CD4-positive, alpha-beta T cell treated with Interleukin-12 subunit alpha and Interleukin-12 subunit beta, for 1 hour (primary cell): ENCODE measurements at places on chromosomes 4 and X.

DNA sequence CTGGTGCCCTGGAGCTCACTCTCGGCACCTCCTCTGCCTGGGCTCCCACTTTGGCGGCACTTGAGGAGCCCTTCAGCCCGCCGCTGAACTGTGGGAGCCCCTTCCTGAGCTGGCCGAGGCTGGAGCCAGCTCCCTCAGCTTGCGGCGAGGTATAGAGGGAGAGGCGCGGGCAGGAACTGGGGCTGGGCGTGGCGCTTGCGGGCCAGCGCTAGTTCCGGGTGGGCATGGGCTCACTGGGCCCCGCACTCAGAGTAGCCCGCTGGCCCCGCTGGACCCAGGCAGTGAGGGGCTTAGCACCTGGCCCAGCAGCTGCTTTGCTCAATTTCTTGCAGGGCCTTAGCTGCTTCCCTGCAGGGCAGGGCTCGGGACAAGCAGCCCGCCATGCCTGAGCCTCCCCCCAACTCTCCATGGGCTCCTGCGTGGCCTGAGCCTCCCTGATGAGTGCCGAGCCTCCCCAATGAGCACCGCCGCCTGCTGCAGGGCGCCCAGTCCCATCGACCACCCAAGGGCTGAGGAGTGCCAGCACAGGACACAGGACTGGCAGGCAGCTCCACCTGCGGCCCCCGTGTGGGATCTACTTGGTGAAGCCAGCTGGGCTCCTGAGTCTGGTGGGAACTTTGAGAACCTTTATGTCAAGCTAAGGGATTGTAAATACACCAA, 26.7 kb upstream of the FAM90A26 start:
- no peak for DNase-seq

- no peak for DNase-seq
Observed at GRCh38 chrX:78603908-78604307, 55.2 kb downstream of the RTL3 start.

DNA sequence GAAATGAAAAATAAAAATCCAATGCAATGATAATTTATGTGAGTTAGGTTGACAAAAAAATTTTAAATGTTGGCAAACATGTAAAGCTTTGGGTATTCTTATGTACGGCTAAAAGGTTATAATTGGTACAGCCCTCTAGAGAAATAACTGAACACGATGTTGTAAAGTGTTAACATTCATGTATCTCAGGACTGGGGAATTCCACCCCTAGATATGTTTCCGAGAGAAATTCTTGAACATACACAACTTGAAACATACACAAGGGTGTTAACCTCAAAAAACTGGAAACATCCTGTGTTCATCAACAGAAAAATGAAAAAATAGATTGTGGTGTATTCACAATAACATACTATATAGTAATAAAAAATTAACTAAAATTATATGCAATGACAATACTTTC, 91.8 kb downstream of the CHM start:
- no peak for DNase-seq

DNA sequence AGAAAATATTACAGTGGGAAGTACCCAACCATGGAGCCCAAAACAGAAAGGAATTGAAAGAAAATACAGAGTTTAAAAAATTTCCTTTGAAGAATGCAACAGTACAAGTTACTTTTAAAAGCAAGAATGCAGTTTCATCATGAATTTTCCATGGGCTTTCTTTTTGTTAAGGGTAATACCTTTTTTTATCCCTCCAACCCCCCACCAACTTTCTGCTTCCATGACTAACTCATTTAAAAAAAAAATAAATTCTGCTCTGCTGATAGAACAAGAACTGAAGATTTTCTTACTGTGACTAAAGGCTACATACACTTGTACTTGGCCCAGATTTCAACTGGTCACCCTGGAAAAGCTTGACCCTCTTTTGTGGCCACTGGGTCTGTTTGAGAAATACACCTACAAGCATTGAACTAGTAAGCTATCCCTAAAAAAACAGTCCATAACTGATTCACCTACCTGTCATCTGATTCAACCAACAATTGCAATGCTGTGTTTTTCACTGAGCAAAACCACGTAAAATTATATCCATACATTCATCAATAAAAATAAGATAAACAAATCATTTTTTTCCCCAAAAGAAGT, 214.2 kb downstream of the NSUN7 start:
- no peak for DNase-seq

DNA sequence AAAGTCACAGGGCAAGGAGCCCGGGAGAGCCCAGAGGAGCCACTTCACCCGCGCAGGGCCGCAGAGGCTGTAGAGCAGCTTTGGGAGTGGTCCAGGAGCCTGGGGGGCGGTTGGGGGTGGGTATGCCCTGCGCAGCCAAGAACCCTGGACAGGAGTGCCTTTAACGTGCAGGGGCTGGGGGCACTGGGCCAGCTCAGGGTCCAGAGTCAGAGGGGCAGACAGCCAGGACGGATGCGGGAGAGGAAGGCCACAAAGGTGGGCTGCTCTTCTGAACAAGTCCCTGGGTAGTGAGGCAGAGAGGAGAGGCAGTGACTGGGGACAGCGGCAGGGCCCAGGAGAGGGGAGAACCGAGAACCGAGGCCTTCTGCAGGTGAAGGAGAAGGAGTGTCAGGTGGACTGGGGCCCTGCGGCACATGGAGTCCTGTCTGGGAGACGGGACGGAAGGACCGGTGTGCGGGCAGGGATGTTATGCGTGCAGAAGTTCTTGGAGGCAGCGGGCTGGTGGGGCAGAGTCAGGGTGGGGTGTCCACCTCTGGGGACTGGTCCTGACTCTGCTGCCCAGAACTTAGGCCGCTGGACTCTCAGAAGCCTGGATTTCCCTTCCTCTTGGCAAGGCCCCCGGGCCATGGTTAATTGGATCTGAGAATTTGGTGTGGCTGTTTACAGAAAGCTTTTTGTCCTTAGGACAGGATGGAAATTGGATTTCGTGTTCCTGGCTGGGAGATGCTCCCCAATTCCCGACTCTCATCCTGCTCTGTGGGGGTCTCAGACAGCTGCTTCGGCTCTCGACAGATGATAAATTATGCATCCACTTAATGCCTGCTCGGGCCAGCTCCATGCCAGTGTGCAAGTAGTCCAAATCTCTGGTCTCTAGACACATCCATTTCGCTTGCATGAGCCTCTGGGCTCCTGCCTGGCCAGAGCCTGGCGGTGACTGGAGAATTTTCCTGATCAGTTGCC, 31.9 kb downstream of the ADRA2C start:
- DNase-seq: no peak

GRCh38 chr4:41541687-41542094, 3.7 kb downstream of the LIMCH1 start:
- DNase-seq: no peak

- DNase-seq: no peak
Observed at GRCh38 chr4:116598980-116599789, 486.2 kb downstream of the TRAM1L1 start.

- no peak for DNase-seq
Observed at GRCh38 chr4:186216465-186217024, 10.8 kb upstream of the KLKB1 start.

DNA sequence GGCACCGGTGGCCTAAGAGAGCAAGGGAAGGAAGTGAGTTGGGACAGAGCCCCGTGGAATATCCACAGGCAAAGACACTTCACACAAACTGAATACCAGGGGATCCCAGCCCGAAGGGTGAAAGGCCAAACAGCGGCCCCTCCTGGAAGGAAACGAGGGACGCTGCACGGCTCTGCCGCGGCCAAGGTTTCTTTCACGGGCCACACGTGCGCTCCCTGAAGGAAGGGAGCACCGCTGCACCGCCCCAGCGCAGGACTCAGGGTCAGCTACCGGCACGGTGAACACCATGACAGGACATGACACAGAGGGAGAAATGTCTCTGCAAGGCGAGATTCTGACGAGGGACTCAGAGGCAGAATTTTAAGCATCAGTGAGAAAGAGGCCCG, 31.5 kb upstream of the GTPBP6 start:
- no peak for DNase-seq
